Airway epithelial cell (primary cell): ENCODE measurements at places on chromosomes 16 and 17. TPM values are rescaled to one million over a fixed set of nuclear protein-coding genes. Genes with fewer than 3 reads are reported as not detected.

Gene C1QL1
- 0.42 and 0.71 TPM in 2 replicates for total RNA-seq

Gene TTC19
- total RNA-seq: 38.6 and 47.3 TPM in 2 replicates

Gene TBC1D3E
- not detected in 2 replicates for total RNA-seq

Gene PRDM7
- not detected in 2 replicates for total RNA-seq

Gene UBN1
- total RNA-seq: 28.9 and 31.5 TPM in 2 replicates

Gene RASL10B
- 0.35 and 0.60 TPM in 2 replicates for total RNA-seq

Gene GRB7
- 16.4 and 26.3 TPM in 2 replicates for total RNA-seq

Gene CHST5
- total RNA-seq: not detected in 2 replicates

Gene NTN1
- total RNA-seq: 1.7 and 1.8 TPM in 2 replicates

Gene DNAH9
- 0.05 and 0.21 TPM in 2 replicates for total RNA-seq

Gene RUNDC3A
- 0.92 and 4.3 TPM in 2 replicates for total RNA-seq

Gene RTN4RL1
- total RNA-seq: 3.1 and 4.5 TPM in 2 replicates
